ENCODE measurements at places on chromosomes 3 and 15.

DNA sequence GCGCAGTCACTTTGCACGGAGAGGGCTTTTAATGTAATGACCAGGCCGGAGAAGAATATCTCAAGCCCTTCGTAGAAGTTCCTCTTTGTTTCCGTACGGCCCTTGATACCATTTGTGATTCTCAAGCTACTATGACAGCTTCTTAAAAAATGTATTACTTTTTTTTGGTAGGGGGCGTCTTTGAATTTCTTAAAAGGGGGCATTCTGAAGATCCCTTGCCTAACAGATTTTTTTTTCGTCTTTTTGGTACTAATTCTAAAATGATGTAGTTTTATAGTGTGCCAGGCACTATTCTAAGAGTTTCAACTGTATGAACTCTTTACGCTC is 614.0 kb downstream of the MCTP2 start:
- no peak for DNase-seq

- no peak for DNase-seq
Measured at GRCh38 chr15:46543626-46544025, 908.8 kb downstream of the SQOR start.

DNA sequence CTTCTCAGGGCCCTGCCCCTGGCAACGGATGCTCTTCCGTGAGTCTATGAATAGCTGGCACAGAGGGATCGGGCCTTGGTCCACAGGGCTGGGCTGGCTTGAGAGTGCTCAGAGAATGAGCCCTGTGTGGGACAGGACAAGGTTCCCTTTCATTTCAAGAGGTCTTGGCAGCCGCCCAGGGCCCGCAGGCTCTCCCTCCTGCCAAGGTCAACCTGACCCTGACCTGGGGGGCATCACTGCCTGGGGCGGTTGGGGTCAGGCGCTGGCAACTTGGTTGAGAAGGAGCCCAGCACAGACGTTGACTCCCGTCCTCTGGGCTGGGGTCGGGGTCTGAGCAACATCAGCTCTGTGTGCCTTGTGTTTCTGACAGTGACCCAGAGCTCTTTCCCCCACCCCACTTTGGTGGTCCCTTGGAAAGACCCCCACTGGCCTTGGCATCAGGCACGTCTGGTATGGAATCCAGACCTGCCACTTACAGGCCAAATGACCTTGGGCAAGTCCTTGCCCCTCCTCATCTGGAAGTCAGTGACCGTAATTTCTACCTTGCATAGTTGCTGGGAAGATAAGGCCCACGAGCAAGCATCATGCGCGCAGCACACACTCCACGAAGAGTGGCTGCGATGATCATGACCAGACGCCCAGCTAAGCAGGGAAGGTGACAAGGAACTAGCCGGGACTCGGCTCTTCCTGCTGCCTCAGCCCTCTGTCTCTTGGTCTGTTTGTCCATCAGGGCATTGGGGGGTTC is 36.4 kb downstream of the EPHB3 start:
- no peak for DNase-seq

- DNase-seq, result no peak
Measured at GRCh38 chr3:185653949-185654757, 68.1 kb downstream of the SENP2 start.

DNA sequence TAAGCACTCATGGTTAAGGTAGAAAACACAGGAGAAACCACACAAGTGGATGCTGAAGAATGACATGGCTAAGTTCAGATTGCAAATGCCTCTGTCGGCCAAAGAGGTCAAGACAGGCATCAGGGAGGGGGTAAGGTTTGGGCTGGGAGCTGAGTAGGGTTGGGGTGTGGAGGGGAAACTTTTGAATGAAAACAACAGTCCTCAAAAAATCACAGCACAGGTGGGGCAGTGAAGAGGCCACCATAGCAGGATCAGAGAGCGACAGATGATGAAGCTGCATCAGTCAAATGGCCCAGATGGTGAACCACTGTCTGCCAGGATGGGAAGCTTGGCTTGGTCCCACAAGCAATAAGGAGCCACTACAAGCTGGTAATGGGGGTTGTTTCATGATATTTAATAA is 74.9 kb downstream of the ADCY5 start:
- DNase-seq, result no peak

DNA sequence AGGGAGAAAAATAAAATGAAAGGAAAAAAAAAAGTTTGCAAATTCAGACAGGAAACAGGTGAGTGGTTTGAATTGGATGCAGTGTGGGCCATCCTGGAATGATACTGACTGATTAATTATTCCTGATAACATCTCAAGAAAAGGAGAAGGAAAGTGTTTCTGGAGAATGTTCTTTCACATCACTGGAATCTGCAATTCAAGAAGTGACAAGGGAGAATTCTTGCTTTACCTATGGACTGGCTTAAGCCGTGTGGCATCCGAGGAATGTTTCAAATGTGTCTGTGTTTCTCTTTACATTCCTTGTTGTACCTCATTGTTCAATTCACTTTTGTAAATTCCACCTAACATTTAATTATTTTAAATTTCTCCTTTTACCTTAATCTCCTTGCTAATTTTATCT is 465.0 kb downstream of the EPHB1 start:
- no peak for DNase-seq

GRCh38 chr3:133693821-133694220 is 32.1 kb upstream of the TOPBP1 start:
- DNase-seq, result no peak

DNA sequence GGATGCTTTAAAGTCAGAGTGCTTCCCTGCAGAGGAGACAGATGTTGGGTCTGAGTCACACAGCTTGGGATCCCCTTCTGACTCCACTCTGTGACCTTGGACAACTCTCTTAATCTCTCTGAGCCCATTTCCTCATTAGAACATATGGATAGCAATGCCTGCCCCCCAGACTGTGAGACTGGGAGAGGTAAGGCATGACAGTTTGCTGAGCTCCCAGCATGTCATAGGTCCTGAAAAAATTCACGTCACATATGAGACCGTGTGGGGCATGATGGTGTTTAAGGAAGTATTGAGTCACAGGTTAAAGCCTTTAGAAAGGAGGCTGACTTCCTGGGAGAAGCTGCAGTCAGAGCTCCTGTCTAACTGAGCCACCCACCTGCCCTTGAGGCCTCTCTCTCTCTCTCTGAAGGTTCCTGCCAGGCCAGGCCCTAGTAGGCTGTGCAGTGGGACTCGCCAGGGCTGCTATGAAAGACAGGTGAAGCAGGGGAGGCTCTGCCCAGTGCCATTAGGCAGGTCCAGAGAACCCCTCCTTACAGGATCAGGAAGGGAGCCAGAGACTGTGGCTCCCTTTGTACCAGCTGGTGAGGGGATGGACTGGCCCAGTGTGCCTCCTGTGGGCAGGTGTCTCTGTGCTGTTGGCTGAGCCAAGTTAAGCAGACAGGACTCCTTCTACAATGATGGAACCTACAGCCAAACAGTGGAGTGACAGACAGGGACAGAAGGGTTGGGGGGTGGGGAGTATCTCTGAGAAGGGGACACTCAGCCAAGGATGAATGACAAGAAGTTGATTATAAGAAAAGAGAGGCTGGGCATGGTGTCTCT is 19.5 kb upstream of the DOCK3 start:
- DNase-seq, result no peak

DNA sequence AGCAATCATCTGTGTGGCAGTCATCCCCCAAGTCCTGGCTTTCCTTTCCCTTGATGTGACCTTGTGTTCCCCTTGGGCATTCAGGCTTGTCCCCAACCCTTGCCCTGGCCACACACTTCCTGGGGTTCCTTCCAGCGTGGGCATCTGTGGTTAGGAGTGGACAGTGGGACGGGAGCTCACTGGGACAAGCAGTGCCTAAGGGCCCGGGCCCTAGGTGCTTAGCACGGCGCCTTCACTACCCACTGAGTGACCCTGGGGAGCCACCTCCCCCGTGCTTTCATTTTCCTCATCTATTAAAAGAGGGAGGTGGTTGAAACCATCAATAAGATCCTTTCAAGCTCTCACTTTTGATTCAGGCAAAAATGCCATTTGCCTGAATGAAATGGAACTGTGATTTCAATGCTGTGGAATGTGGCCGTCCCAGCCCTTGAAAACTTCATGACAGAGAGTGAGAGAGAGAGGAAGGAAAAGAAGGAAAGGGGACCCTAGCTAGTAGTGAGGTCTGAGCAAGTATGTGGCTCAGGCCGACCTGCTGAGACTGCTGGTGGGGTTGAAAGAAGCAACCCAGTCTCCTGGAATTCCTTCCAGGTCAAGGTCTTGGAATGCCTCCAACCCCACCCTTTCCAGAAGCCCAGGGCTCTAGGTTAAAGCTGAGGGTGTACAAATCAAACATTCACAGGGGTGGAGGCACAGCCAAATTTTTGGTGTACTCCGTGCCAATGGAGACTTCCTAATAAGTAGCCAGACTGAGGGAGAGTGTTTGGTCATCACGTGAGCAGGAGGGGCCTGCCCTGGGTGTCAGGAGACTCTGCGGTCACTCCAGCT is 302.9 kb downstream of the TLE3 start:
- DNase-seq, result no peak

GRCh38 chr15:42359985-42360384 is 684 bp downstream of the CAPN3 start:
- DNase-seq, result no peak

- DNase-seq, result no peak
Measured at GRCh38 chr3:29696311-29696710, 415.4 kb downstream of the RBMS3 start.

DNA sequence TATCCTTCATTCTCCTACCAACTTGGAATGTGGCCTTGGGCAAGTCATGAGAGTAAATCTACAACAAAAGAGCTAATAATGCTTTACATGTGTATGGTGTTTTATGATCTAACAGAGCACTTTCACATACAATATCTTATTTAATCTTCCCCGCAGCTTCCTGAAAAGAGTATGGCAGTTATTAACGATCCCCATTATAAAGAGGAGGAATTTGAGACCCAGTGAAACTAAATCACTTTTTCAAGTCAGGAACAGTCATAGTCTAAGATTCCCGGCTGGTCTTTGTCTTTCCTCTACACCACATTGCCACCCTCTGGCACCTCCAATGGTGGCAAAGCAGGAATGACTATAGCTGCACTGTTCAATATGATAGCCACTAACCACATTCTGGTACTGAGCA is 69.7 kb upstream of the CMSS1 start:
- DNase-seq, result no peak

GRCh38 chr3:111538681-111539083 is 3.3 kb upstream of the CD96 start:
- DNase-seq, result no peak

GRCh38 chr3:20141316-20141715 is 44.7 kb downstream of the SGO1 start:
- no peak for DNase-seq

DNA sequence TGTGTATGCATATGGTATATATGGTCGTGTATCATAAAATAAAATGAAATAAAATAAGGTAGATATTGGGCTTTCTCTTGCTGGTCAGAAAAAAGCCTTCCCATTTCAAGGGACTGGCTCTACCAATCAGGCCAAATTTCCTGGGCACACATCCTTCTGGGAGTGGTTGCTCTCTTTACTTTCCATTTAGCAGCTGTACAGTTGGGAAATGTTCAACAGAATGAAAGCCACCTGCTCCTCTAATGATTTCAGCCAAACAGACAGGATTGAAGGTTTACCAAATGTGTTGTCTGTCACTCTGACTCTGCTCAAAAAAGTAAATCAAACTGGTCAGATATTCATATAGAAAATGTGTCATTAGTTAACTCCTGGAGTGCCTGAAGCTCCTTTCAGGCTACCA is 380.4 kb downstream of the ROBO2 start:
- no peak for DNase-seq

DNA sequence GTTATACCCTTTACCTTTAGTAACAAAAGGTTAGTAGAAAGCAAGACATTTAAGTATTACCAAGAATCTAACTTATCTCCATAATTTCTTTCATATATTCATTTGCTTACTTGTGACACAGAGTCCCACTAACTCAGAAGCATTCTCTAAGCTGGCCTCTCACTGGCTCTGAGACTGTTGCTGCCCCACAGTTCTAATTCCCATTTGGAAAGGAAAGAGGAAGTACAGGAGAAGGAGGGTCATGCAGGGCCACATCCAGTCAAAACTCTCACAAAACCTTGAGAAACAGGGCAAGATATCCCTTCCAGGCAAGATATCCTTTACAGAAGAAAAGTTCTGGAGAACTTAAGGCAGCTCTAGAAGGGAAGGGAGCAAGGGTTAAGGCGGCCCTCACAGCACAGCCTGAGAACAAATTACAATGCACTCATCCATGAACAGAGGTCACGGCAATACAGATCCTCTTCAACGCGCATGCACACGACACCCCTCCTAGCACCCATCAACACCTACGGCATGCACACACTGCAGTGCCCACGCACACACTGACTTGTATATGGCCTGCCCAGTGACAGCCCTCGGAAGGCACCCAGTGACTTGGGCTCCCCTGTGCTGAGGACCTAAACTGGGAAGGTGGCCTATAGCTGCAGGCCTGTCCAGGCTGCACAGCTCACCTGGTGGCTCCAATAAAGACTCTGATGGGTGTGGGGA is 13.0 kb upstream of the MYO5C start:
- no peak for DNase-seq

DNA sequence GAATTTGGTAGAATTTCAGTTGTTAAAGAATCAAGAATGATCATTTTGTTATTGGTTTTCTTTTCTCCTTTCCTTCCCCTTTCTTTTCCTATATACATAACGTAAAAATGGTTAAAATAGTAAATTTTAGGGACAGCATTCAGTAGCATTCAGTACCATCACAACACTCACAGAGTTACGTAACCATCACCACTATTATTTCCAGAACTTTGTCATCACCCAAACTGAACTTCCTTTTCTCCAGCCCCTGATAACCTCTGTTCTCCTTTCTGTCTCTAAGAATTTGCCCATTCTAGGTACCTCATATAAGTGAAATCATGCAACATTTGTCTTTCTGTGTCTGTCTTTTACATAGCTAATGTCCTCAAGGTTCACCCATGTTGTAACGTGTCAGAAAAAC is 165.3 kb downstream of the AKAP13 start:
- DNase-seq, result no peak

DNA sequence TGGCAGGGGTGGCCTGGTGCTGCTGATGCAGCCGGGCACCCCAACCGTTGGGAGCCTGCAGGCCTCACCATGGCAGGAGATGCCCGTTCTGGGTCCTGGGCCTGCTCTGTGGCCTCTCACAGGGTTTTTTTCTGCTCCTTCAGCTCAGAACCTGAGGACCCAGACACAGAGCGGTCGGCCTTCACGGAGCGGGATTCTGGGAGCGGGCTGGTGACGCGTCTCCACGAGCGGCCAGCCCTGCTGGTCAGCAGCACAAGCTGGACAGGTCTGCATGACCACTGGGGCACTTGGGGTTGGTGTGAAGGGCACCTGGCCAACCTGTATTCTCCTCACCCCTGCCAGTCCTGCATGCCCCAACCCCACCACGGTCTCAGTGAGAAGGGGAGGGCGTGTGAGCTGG is 10.3 kb downstream of the ALG1L2 start:
- DNase-seq, result no peak

DNA sequence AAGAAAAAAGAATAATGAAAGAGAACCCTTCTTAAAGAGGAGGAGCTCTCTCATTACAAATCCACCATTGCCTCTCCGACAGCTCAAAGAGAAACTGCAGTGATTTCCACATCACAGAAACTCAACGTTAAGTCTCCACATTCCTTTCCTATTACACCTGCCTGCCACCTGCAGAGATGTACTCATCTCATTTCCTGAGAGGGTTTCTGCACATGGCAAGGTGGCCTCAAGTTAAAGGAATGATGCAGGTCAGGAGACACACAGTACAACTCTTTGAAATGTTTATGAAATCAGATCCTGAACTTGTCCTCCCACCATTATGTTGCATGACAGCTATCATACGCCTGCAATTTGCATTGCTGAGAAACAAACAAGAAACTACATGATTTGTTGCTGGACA is 458.4 kb upstream of the ADAMTS9 start:
- no peak for DNase-seq

All from stimulated activated CD8-positive, alpha-beta memory T cell treated with anti-CD3 and anti-CD28 coated beads, Interleukin-7, amount 100 ng/mL, for 1 hour (primary cell).